Activated CD8-positive, alpha-beta memory T cell treated with anti-CD3 and anti-CD28 coated beads, Interleukin-2, amount 10 ng/mL, durations not matched to agents 7 days and 5 days (primary cell): ENCODE measurements at places on chromosomes 16 and 17. TPM values are rescaled to one million over a fixed set of nuclear protein-coding genes. Genes with fewer than 3 reads are reported as not detected.

- peak; percentile 23 for DNase-seq
These were observed 90.9 kb downstream of the GOSR1 start for GRCh38 chr17:30568117-30568430.

- no peak for DNase-seq
These were observed 35.2 kb upstream of the SIAH1 start for GRCh38 chr16:48420437-48420836.

GRCh38 chr17:78263736-78264340 is 32.4 kb downstream of the TMEM235 start:
- no peak for DNase-seq

GRCh38 chr16:27429330-27429871 is 27.4 kb downstream of the IL21R start:
- peak; percentile 26 for DNase-seq

GRCh38 chr16:66247516-66248481 is 118.7 kb upstream of the CDH5 start:
- DNase-seq = no peak

DNA sequence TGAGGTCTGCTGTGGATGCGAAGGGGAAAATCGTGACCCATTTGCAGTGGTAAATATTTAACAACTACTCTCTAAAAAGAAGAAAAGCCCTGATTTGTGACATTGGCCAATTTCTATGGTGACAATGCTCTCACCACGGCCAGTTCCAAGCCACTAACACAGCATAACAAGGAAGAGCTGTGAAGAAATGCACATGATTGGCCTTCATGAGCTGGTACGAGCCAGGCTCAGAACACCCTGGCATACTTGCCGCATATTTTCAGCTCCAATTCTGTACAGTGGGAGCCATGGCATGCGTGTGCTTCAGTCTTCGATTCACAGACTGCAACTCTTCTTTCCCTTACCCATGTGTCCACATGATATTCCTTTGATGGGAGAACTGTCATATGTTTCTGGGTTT is 363.9 kb upstream of the CDH5 start:
- DNase-seq = no peak

GRCh38 chr16:57798953-57799599 is 3.2 kb downstream of the KIFC3 start:
- DNase-seq = no peak

DNA sequence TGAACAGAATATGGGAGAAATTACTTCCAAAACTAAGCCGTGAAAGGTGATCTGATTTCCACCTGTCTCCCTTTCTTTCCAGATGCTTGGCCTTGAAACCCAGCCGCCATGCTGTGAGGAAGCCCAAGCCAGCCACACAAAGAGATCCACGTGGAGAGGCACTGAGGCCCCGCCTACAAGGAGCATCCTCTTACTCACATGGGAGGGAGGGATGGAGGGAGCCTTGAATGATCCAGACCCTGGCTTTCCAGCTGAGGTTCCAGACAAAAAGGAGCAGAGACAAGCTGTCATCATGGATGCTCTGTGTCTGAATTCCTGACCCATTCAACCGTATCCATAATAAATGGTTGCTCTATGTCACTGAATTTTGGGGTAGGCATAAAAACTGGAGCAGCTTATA is 48.9 kb upstream of the HAPSTR1 start:
- DNase-seq = no peak

DNA sequence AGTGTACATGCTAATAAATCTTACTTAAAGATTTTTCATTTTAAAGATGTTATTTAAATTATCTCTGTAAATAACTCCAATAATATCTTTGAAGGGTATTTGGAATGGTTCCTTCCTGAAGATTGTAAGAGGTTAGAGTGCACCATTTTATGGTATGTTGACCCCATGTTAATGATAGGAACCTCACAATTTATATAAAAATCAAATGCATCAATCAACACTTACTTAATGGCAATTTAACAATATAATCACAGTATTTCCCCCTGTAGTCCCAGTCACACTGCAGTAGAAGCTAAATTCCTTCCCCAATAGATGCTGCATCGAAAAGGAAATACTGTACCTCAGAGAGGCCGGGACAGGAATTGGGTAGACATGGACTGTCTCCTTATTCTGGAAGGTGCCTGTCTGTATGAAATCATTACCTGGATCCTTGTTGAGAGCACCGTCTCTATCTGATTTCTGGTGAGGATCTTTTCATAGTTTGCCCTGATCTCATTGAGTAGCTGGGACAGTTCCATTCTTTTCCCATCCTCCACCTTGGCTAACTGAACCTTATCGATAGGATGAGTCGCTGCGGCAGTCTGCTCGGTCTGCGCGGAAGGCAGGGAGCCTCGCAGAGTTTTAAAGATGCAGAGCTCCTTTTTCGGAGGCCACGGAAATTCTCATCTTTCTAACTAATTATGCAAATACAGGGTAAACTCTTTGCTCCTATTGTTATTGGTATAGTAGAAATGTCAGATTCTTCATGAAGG is at the start of gene KRT222:
TSS of gene KRT222 (minus strand) at position 596 of the 752 bp plus-strand sequence. CDS start at position 518, 78 bp downstream.
- no peak for DNase-seq

GRCh38 chr16:54289242-54289944 is 2.8 kb upstream of the IRX3 start:
- DNase-seq = no peak

- DNase-seq = no peak
These were observed 16.7 kb downstream of the ANKRD40 start for GRCh38 chr17:50690887-50691549.

DNA sequence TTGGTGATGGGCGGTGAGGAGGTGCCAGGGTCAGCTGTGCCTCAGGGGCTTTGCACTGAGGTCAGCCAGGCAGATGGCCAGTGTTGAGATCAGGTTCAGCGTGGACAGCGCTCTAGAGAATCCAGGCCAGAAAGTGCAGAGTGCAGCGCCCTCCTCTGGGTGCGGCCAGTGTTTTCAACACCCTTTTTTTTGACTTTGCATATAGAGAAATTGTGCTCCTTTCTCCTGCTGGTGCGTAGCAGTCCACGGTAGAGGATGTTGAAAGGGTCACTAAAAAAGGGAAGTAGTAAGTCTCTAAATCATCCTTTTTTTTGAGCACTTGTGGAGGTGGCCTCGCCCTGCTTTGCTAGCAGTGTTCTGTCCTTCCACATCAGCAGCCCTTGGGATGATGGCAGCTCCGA is 53.9 kb downstream of the BANP start:
- DNase-seq = no peak

- no peak for DNase-seq
These were observed 599.3 kb downstream of the CDH11 start for GRCh38 chr16:64522548-64522947.

DNA sequence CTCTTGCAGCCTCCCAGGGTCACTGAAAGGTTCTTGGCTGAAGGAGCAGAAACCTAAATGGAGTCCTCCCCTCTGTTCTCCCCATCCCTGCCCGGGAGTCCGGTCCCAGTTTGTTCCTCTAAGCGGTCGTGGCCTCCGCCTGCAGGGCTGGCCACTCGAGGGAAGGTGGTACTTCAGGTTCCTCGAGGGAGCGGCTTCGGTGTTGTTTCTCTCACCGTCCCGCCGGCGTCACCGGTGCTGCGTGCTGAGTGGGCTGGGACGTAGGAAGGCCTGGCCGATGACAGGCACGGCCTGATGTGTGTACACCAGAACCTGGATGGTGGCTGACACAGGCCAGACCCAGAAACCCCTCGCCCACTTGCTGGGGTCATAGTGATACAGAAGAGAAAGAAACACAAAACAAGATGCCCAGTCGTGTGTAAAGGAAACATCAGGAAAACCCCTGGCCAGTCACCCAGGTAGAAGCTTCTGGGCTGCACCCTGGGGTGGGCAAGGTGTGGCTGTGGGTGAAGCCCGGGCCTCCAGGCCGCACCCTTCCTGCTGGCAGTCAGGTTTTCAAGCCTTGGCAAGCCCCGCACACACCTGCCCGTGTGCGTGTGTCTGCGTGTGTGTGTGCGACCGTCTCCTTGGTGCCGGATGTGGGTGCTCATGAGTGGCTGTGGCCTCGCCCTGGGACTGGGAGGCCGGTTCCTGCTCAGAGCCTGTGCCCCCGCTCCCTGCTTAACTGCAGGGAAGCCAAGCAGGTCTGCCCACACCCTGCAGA is 52.0 kb downstream of the BAIAP2 start:
- no peak for DNase-seq

GRCh38 chr16:53159781-53160436 is 105.1 kb downstream of the CHD9 start:
- DNase-seq = no peak

DNA sequence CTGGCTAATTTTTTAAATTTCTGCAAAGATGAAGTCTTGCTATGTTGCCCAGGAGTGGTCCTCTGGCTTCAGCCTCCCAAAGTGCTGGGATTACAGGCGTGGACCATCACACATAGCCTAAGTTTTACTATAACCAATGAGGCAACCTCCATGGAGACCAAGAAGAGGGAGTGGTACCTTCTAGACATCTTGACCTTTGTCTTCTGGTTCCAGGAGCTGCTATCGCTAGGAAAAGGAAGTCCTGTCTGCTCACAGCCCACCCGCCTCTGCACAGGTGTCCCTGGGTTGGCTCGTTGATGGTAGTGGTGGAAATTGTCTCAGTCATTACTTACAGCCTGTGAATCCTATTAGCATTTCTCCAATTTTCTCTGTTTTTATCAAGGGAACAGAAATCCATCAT is 169.7 kb downstream of the PRKCA start:
- DNase-seq = no peak

DNA sequence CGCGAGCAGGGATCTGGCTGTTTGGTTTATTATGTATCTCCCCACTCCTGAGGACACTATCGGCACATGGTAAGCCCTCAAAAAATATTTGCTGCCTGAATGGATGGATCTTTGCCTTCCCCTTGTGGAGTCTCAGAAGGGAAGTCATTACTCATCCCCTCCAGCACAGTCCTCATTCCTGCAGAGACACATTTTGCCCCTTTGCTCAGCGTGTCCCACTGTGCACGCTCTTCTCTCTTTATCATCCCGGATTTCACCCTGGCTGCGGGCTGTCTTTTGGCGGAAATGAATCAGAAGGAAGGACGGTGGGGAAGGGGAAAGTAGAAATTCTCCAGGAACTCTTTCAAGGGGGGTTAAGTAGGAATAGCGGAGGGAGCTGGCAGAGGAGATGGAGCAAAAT is 125.2 kb upstream of the CDC42EP4 start:
- DNase-seq = no peak

DNA sequence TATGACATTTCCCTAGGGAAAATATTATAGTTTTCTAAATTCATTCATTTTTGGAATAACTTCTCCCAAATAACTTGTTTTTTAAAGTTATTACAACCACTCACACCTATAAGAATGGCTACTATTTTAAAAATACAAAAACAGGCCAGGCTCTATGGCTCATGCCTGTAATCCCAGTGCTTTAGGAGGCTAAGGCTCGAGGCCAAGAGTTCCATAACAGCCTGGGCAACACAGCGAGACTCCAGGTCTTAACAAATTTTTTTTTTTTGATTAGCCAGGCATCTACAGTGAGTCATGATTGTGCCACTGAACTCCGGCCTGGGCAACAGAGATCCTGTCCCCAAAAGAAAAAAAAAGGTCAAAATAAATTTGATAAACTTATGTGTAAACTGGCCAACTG is 43.6 kb upstream of the YPEL2 start:
- no peak for DNase-seq

- DNase-seq = no peak
These were observed 1.2 kb upstream of the MT2A start for GRCh38 chr16:56607109-56607618.

DNA sequence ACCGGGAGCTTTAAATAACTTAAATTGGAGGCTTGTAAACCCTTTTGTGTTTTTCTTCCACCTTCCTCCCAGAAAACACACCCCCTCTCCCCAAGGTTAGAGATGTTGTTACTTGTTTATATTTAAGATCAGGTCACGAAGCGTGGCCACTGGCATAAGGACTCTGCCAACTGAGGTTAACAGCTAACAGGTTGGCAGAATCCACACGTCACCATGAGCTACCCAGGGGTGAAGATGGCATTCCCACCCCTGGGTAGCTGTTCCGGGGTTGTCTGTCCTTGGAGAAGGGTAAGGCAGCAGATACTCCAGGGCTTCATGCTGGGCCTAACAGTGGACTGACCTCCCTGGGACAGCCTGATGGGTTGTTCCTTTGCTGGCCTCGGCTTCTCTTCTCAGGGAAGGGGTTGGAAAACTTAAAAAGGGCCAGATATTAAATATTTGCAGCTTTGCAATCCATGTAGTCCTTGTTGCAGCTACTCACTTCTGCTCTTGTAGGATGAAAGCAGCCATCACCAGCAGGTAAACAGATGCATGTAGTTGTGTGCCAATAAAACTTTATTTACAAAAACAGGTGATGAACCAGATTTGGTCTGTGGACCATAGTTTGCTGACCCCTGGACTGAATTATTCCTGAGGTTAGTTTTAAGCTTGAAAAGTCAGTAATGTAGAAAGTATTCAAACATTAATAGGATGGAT is 148.6 kb downstream of the MSI2 start:
- DNase-seq = no peak

- no peak for DNase-seq
These were observed 13.2 kb upstream of the MRTFB start for GRCh38 chr16:14057878-14058382.

DNA sequence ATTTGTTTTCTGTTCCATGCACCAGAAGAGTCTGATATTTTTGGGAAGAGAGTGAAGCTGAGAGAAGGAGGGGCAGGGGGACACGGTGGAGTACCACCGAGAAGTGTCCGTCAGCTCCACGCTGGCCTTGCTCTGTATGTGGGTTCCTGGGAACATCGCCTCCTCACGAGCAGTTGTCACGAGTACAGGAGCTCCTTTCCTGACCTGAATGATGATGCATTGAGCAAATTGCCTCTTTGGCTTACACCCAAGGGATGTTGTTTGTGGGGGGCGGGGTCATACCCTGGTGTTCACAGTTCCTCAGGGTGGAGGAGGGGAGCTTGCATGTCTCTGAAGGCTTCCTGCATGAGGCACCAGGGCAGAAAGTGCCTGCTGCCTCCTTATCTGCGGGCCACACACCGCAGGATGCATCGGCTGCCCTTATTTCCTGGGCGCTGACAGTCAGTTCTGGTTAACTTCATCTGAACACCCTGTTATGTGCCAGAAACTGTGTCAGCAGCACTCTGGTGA is 36.2 kb downstream of the RGS9 start:
- peak; percentile 94 for DNase-seq

Gene KRTAP4-4
- total RNA-seq = not detected

Gene EVPLL
- total RNA-seq = not detected

Gene TBC1D3K
- not detected for total RNA-seq

Gene MT4
- not detected for total RNA-seq

Gene ITGAX
- 56.8 TPM for total RNA-seq

Gene SNF8
- 125 TPM for total RNA-seq
